ENCODE measurements at places on chromosomes 1 and 21. TPM values are rescaled to one million over a fixed set of nuclear protein-coding genes. Genes with fewer than 3 reads are reported as not detected.

DNA sequence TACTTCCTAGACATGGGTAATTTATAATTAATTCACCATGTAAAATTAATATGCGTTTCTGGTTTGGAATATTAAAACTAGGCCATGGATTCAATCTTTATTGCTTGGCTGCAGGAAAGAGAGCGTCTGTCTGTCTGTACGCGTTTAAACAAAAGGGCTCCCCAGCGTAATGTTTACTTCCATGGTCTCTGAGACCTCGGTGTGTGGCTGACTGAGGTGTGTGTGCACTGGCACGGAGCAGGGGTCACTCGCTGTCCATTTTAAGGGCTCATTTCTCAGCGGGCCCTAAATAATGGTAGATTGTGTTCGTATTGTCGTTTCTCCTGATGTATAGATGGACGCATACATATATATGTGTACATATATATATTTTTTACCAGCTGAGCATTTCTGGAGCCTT lies 119.6 kb downstream of the ATG4C start:
- no peak overlapping the region for H3K27ac ChIP-seq
- DNase-seq = no peak
- H3K4me3 ChIP-seq = no peak overlapping the region
- H3K4me1 ChIP-seq = no peaks in the 10 kb centered on the region

DNA sequence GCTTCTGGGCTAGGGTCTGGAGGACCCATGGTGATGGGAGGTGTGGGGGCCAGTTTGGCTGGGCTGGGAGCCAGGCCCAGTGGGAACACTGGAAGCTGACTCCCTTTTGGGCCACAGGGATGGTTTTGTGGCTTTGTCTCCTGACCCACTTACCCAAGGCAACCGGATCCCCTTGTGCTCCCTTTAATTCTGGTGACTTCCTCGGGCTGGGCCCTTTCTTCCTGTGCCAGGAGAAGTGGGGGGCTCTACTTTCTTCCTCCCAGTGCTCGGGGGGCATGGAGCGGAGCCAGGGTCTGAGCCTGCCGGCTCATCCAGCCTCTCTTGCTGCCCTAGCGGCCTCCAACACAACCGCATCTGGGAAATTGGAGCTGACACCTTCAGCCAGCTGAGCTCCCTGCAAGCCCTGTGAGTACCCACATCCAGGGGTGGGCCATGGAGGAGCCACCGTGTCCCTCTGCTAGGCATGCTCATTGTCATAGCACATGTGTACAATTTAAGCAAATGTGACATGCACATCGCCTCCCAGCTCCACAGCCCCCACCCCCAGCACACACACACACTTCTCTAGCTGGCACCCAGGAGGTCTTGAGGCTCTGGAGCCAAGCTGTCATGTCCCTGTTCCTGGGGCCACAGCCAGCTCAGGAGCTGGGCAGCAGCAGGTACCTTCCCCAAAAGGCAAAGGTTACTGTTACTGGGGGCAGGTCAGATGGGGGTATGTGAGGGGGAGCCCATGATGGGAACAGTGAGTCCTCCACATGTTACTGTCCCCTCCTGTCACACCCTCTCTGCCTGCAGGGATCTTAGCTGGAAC lies 35.0 kb downstream of the UBE2T start:
- no peak for DNase-seq
- no peak overlapping the region for H3K27ac ChIP-seq
- no peaks in the 10 kb centered on the region for H3K36me3 ChIP-seq
- peaks cover 25% of the 10 kb centered on the region for H3K27me3 ChIP-seq
- H3K4me3 ChIP-seq = no peak overlapping the region
- no peaks in the 10 kb centered on the region for H3K4me1 ChIP-seq

DNA sequence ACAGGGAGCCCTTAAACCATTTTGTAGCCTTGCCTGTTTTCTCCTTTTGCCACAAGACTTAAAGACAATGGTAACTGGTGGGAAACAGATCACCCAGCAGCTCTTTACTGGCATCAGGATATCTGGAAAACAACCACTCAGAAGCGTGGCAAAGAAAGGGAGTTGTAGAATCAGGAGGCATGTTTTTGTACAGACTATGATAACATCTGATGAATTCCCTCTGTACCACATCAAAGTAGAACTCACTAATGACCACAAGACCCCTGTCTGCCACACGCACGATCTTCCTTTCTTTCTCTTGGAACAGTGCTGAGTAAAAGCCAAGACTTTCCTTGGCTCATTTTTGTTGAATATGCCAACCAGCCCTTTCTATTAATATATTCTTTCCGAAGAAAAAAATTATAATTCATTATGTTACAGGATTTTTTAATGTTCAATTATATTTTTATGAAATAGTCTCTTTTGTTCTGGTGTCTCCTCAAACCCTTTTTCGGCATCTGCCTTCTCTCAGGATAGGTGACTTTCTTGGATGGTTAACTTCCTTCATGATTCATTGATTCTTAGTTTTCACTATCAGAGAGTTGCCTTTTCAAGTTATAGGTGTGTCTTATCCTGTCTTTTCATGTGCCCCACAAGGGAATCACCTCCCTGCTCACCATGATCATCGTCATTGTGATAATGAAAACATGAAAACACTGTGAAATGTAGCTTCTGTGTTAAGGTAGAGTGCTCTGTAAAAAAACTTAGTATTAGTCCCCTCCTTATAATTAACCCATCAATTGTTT lies 7.9 kb upstream of the PHGDH start:
- DNase-seq = no peak
- no peaks in the 10 kb centered on the region for H3K27me3 ChIP-seq
- H3K4me3 ChIP-seq = no peak overlapping the region
- 0 out of 2 replicates have a peak, but pooled peaks cover 5% of the 10 kb centered on the region for H3K4me1 ChIP-seq
- H3K27ac ChIP-seq = no peak overlapping the region

DNA sequence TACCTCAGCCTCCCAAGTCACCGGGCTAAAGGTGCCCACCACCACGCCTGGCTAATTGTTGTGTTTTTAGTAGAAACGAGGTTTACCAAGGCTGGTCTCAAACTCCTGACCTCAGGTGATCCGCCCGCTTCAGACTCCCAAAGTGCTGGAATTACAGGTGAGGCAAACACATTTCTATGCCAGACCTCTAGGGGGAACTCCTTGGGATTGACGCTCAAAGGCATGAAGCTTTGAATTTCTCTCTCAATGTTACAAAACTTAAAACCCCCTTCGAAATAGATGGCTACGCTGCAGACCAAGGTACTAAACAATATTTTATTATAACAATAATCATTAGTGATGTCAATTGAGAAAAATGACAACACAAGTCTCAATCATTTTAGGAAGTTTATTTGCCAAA lies 330.0 kb downstream of the SETD4 start:
- H3K36me3 ChIP-seq = no peaks in the 10 kb centered on the region
- DNase-seq = no peak
- no peaks in the 10 kb centered on the region for H3K4me1 ChIP-seq
- H3K27me3 ChIP-seq = peaks cover 22% of the 10 kb centered on the region

GRCh38 chr1:162626761-162627160 lies 5.5 kb upstream of the DDR2 start:
- DNase-seq = peak; percentile 41
- H3K27ac ChIP-seq = peak overlapping the region; percentile 22
- H3K36me3 ChIP-seq = no peaks in the 10 kb centered on the region
- H3K4me3 ChIP-seq = peak overlapping the region; percentile 61
- no peaks in the 10 kb centered on the region for H3K27me3 ChIP-seq

GRCh38 chr1:236514703-236515442 lies 8.9 kb upstream of the LGALS8 start:
- DNase-seq = no peak
- no peaks in the 10 kb centered on the region for H3K27me3 ChIP-seq
- H3K27ac ChIP-seq = no peak overlapping the region

DNA sequence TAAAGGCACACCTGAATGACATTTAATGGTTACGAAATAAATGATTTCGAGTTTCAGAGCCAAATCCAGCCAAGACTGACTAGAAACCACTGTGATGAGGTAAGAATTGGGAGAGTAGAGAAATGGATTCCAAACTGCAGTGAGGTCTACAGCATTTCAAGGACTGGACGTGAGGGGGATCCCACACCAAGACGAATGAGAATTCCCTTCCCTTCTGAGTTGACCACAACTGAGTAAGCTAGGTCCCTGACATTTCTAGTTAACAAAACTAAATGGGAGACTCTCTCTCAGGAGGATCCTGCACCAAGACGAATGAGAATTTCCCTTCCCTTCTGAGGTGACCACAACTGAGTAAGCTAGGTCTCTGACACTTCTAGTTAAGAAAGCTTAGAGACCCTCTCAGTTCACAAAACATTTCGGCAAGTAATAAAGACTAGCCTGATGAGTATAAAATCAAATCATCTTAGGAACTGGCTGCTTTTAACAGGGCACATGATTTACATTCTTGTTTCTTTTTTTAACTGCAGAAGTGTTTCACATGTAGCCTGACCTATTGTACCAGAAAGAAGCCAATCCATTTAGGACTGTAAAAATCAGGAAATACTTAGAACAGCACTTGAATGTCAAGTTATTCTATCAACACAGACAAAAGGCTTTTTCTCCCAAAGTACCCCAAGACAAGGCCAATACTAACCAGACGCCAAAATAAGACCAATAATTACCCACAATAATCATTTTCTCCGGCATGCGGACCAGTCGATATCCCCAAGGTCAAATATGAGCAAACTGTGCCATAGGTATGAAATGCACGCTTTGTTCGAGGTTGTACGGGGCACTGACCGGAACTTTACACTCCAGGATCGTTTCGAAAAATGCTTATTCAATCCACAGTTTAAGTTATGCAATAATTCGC lies 1.4 kb upstream of the SPATA1 start:
- peaks cover 16% of the 10 kb centered on the region for H3K36me3 ChIP-seq
- H3K4me1 ChIP-seq = peaks cover 32% of the 10 kb centered on the region
- no peaks in the 10 kb centered on the region for H3K27me3 ChIP-seq
- DNase-seq = peak; percentile 71
- H3K27ac ChIP-seq = peak overlapping the region; percentile 95

DNA sequence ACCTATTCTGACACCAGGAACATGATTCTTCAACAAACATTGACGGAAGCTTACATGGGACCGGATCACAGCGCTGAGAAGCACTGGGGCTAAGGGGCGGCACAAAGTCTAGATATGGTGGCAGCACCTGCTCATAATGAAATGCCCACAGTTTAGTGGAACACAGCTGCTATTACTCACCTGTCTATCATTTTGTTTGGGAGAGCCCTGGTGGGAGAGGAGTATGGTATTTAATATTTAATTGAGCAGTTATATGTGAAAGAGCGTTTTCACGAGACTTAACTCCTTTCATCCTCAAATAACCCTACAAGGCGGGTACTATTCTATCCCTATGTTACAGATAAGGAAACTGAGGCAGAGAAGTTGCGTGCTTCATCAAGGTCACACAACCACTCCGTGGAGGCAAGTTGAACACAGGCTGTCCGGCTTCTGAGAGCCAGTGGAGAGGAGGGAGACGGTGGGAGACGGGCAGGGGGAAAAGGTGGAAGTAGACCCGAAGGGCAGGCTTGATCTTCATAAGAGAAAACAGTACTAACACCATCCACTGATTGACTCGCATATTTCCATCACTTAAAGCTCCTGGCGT lies 790 bp upstream of the TSNAX start:
- no peaks in the 10 kb centered on the region for H3K27me3 ChIP-seq
- DNase-seq = no peak

GRCh38 chr1:107263291-107263915 lies 122.6 kb downstream of the NTNG1 start:
- peaks cover 36% of the 10 kb centered on the region for H3K4me1 ChIP-seq
- DNase-seq = no peak
- peak overlapping the region; percentile 37 for H3K27ac ChIP-seq
- H3K27me3 ChIP-seq = no peaks in the 10 kb centered on the region
- peak overlapping the region; percentile 24 for H3K4me3 ChIP-seq
- no peaks in the 10 kb centered on the region for H3K36me3 ChIP-seq

DNA sequence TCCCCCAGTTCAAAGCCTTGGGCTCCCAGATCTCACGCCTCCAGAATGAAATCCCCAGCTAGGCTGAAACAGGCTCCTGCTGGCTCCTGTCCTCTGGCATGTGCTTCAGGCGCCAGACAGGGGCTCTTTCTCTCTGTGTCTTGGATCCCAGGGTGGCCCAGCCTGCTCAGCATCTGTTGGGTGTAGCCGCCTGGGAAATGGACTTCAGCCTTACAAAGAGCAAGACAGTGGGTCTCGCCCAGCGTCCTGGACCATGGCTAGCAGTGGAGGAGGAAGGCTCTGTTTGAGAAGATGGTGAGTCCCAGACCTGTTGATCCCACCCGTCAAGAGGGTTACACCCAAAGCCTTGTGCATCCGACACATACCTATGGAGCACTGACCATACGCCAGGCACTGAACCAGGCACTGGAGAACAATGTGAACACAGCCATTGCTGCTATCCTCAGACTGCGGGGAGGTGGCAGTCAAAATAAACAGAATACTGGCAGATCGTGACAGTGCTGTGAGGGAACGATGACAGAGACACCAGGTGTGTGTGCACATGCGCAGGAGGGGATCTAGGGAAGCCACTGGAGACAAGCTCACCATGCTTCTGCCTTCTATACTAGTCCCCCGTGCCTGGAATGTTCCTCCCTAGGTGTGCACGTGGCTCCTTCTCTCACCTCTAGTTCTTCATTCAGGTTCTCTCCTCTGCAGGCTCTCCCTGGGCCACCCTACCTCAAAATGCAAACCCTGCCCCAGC lies 93.0 kb upstream of the GCLM start:
- no peak for DNase-seq
- H3K4me1 ChIP-seq = no peaks in the 10 kb centered on the region
- no peak overlapping the region for H3K27ac ChIP-seq

- no peaks in the 10 kb centered on the region for H3K27me3 ChIP-seq
- no peak for DNase-seq
- no peaks in the 10 kb centered on the region for H3K4me1 ChIP-seq
- H3K4me3 ChIP-seq = no peak overlapping the region
- H3K36me3 ChIP-seq = no peaks in the 10 kb centered on the region
- no peak overlapping the region for H3K27ac ChIP-seq
Observed at GRCh38 chr21:23951251-23951650, 1656.0 kb downstream of the MRPL39 start.

DNA sequence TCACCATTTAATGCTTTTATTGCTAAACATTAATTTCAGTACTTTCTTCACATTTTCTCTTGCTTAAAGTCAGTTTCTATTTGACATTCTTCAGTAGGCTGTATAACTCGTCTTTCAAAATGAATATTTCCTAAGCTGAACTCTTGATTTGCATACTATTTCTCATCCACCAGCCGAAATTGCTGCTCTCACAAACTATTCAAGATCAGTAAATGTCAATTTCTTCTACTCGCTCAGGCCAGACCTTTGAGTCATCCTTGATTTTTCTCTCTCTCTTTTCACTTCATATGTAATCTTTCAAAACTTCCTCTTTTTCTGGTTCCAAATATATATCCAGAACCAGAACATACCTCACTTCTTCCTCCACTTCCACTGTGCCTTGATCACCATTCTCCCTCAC lies 990.0 kb downstream of the KCNT2 start:
- H3K27ac ChIP-seq = no peak overlapping the region
- H3K4me1 ChIP-seq = no peaks in the 10 kb centered on the region
- no peaks in the 10 kb centered on the region for H3K27me3 ChIP-seq
- H3K4me3 ChIP-seq = no peak overlapping the region

GRCh38 chr1:75135573-75136194 lies 1.5 kb downstream of the LHX8 start:
- peak; percentile 33 for DNase-seq
- H3K4me1 ChIP-seq = no peaks in the 10 kb centered on the region
- no peaks in the 10 kb centered on the region for H3K36me3 ChIP-seq
- peaks cover 85% of the 10 kb centered on the region for H3K27me3 ChIP-seq

- no peak overlapping the region for H3K27ac ChIP-seq
- no peaks in the 10 kb centered on the region for H3K27me3 ChIP-seq
- DNase-seq = peak; percentile 49
- H3K4me3 ChIP-seq = no peak overlapping the region
Observed at GRCh38 chr1:232221802-232222499, 408.0 kb downstream of the SIPA1L2 start.

TNFRSF14 gene
- total RNA-seq = 13.3 TPM

CLEC20A gene
- not detected for total RNA-seq

S100A11 gene
- 612 TPM for total RNA-seq

NTMT2 gene
- total RNA-seq = not detected

FH gene
- 87.3 TPM for total RNA-seq

OR2L3 gene
- not detected for total RNA-seq

OR2L13 gene
- total RNA-seq = not detected

FAM72D gene
- total RNA-seq = 1.1 TPM
